ENCODE measurements at places on chromosomes 2 and 18. TPM values are rescaled to one million over a fixed set of nuclear protein-coding genes. Genes with fewer than 3 reads are reported as not detected.

The GCKR gene
- 0.34 TPM for total RNA-seq

The CASP10 gene
- total RNA-seq, result 1.5 TPM

The COMMD1 gene
- 55.4 TPM for total RNA-seq

The BCS1L gene
- total RNA-seq, result 53.8 TPM

The EIPR1 gene
- total RNA-seq, result 45.7 TPM

The MRO gene
- 0.30 TPM for total RNA-seq

The ARHGAP28 gene
- total RNA-seq, result 7.4 TPM

The SLC19A3 gene
- 0.59 TPM for total RNA-seq

The MORN2 gene
- total RNA-seq, result 27.9 TPM

The PPP1R1C gene
- 0.15 TPM for total RNA-seq

The MBD1 gene
- total RNA-seq, result 58.9 TPM

The TXNDC2 gene
- total RNA-seq, result not detected

The RHOB gene
- 145 TPM for total RNA-seq

The SCYGR4 gene
- not detected for total RNA-seq

The SLC25A12 gene
- total RNA-seq, result 12.9 TPM

The INHA gene
- total RNA-seq, result not detected

Measured in bronchus fibroblast of lung (primary cell).